ENCODE measurements at places on chromosomes 2 and 18.

- no peak for DNase-seq
Measured at GRCh38 chr2:165601928-165602521, 132.5 kb downstream of the CSRNP3 start.

GRCh38 chr18:67132919-67133318 lies 383.6 kb downstream of the DSEL start:
- DNase-seq: no peak

DNA sequence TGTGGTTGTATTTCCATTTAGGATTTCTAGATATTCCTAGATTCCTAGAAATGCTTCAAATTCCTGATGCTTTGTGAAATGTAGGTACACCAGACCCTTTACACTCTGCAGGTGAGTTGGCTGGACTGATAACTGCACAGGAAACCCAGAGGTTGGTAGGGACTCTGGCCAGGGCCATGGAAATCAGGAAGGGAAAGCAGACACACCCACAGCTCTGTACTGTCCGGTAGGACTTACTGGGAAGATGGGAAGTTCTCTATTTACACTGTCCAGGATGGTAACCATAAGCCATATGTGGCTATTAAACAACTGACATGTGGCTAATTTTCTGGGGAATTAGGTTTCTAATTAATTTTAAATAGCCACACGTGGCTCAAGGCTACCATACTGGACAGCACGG lies 31.4 kb downstream of the NEMP2 start:
- DNase-seq: no peak

DNA sequence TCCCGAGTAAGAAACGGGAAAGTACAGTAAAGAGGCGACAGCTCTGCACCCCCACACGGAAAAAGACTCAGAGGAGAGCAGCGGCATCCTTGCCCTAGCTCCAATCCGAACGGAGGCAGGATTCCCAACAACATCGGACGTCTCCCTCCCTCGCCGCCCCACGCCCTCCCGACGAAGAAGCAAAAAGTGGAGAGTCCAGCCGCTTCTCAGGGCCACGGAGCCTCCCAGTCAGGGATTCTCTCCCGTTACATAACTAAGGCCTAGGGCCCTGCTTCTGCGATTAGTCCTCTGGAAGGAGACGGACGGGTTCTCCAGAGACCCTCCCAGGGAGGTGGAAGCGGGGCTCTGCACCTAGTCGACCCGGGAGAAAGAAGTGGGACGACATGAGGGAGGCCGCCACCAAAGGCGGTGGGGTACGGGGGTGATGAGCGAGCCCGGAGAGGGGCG lies 587 bp downstream of the SUMO1 start:
- no peak for DNase-seq
